ENCODE measurements at places on chromosomes 6 and 20.

GRCh38 chr20:61845233-61845671 lies 220.4 kb downstream of the TAF4 start:
- DNase-seq = no peak

DNA sequence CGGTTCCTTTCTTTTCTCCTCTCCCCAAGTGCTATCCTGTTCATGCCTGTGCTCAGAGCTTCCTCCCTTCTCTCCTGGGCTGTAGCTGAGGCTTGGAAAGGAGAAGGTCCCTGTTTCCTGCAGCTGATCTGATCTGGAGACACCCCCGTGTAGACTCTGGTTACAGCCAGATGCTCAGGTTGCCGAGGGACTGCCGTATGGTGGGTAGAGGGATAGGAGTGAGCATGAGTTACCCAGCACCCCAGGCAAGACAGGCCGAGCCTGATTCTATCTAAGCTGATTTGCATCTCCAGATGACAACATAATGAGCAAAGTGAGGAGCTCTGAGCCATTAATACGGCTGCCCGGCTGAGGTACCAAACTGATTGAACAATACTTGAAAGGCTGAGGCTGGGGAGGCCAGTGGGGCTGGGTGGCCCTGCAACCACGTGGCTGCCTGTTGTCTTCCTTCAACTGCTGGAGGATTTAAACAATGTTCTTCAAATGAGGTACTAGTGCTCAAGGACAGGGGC lies 91.8 kb downstream of the ASXL1 start:
- peak; percentile 91 for DNase-seq

DNA sequence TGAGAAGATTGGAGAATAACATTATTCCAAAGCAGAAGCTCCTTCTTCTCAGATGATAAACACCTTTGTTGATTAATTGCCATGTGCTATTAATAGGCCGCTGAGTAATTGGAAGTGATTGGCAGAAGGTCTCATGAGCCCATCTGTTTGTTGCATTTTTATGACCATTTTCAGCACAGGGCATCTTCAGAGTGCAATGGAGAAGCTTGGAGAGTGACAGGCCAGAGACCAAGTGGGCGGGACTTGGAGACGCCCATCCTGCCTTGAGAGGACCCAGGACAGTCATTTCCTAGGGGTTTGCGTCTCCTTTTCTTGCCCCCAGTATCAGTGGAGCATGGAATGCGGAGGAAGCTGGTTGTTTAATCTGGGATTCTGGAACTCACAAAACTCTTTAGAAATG lies 89.5 kb downstream of the CDH4 start:
- no peak for DNase-seq

GRCh38 chr6:69129046-69129445 lies 494.0 kb downstream of the ADGRB3 start:
- no peak for DNase-seq

DNA sequence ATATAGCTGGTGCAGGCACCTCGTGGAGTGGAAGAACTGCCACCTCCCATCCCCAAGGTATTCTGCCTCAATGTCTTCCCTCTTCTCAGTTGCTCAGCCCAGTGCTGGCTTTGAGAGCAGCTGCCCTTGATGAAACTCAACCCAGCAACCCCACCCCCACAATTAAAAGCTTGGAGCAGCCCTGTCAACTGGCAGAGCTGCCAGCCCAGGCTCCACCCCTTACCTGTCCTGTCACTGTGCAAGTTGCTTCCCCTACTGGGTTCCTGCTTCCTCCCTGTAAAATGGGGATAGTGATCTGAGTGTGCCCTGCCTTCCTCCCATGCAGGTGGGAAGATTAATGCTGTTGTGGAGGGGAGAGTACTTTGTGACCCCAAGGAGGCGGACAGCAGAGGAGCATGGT lies 4.5 kb downstream of the TMEM63B start:
- no peak for DNase-seq

GRCh38 chr6:138455746-138456400 lies 43.4 kb downstream of the NHSL1 start:
- no peak for DNase-seq

- DNase-seq = no peak
These were observed 44.9 kb upstream of the FAM83B start for GRCh38 chr6:54801669-54802068.

- DNase-seq = no peak
These were observed 304.0 kb upstream of the CDYL start for GRCh38 chr6:4472222-4472621.

DNA sequence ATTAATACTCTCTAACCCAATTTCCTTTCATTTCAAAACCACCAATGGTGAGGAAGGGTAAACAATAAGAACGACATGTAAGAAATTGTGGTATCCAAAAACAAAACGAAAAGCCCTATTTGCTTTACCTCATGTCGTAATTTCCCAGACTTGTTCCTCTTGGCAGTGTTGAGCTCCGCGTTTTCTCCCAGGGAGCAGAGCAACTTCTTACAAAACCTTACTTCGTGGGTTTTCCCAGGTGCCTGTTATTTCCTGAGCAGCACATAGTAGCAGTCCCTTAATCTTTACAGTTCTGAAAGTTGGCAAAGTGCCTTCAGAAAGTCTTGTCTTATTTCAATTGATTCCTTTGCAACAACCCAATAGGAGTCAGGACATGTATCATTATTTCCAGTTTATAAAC lies 207.9 kb upstream of the MARCKS start:
- no peak for DNase-seq

GRCh38 chr6:110548110-110548847 lies 71.9 kb upstream of the SLC22A16 start:
- DNase-seq = no peak

- DNase-seq = no peak
These were observed 13.1 kb upstream of the ZSCAN9 start for GRCh38 chr6:28211840-28212509.

DNA sequence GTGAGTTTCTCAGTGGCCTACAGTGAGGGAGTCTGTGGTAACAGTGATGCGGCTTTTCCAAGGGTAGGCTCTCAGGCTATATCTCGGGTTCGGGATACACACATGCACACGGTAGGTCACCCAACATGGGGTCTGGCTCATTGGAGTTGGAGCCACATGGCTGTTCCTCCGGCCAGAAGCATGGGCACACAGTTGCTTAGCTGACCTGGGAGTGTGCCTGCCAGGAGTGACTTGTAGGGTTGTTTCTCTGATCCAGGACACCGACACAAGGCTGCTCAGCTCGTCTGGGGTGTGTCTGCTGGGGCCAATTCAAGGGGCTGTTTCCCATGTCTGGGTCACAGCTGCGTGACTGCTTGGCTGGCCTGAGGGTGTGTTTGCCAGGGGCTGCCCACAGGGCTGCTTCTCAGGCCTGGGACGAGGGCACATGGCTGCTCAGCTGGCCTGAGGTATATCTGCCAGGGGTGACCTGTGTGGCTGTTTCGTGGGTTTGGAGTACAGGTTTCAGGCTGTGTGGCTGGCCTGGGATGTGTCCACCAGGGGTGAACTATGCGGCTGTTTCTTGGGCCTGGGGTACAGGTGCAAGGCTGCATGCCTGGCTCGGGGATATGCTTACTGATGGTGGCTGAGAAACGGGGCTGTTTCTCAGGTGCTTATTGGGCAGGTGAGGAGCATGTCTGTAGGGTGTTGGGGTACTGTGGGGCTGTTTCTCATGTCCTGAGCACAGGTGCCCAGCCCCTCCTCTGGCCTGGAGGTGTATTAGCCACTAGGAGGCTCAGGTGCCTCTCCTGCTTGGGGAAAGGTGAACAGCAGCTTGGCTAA lies 15.2 kb downstream of the KIF25 start:
- DNase-seq = no peak

DNA sequence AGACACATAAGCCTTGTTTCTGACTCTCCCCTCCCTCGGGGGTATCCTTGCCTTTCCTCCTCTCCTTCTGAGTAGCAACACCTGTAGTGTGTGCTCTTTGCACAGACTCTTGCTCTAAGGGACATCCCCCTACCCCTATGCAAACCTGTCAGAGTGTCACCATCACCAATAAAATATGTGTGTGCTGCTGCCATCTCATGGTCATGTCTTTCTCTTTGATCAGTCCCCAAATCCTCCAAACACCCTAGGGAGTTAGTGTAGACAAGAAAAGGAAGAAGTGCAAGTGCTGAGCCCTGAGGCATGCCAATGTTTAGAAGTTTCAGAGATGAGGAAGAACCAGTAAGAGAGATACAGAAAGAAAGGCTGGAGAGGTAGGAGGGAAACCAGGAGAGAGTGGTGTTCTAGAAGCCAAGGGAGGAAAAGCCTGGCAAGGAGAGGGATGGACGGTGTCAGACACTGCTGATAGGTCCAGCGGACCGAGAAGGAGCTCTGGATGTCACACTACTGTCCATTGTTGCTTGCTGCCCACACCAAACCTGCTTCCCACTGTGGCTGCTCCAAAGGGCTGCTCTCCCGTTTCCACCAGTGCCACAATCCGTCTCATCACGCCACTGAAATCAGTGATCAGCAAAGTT lies 16.4 kb downstream of the TRMT6 start:
- peak; percentile 48 for DNase-seq

DNA sequence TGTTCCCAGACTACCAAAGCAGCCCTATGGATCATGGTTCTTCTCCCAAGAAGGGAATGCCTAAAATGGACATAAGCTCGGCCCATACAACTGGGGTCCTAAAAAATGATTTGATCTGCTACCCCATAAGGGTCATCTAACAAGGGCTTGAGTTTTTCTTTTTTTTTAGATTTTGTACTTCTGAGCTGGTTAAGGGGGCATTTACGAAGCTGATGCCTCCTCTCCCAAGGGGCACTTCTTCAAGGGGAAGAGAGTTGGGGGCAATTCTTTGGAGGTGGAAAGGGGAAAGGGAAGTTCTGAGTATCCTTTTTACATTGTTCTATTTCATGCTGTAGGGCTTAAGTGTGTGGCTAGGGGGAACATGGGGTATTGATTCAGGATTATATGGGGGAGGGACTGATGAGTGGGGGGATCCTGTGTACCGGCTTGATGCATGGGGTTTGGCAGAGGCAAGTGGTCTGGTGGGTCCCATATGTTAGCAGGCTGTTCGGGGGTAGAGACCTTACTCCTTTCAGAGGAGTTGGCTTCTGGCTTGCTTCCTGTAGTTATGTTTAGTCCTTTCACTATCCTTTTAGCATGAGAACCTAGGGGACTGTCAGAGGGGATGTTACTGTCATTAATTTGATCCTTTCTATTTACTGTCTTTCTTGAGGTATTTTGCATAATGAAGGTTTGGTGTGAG lies 8.1 kb upstream of the ZNFX1 start:
- DNase-seq = no peak

GRCh38 chr6:15413466-15414234 lies 167.8 kb downstream of the JARID2 start:
- no peak for DNase-seq

GRCh38 chr20:50285376-50286173 lies 94.9 kb downstream of the CEBPB start:
- DNase-seq = peak; percentile 64

DNA sequence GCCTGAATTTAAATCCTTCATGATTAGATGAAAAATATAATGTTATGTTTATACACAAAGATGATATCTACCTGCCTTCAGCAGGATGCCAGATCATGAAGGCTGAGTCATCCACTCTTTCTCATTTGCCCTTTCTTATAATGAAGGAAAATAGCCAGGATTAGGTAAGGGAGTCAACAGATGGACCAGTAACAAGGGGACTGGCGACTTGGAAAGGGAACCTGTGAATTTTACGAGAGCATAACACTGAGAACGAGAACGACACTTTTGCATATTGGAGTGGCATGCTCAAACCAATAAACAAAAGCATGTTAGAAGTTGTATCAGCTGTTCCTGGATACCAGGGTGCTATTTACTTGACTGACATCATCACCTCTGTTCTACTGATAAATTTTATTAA lies 154.0 kb downstream of the LAMP5 start:
- DNase-seq = no peak

DNA sequence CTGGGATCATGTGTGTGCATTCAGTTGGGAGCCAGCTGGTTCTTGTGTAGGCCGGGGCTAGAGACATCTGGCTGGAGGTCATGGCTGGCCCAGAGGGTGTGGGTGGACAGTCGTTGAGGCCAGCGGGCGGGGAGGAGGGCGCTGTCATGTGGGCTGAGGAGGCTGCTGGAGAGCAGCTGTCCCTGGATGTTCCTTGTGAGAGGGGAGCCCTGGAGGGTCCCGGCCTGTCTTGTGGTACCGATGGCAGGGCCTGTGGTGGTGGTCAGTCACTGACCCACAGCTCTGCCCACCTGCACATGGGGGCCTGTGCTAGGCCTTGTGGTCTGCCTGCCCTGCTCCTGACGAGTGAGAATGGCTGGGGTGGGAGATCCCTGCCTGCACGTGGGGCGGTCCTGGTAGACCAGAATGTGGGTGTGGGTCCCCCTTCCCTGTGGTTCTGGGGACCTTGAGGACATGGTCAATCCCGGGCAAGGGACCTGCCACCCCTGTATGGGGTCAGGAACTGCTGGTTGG lies 1.9 kb upstream of the C20orf204 start:
- no peak for DNase-seq

DNA sequence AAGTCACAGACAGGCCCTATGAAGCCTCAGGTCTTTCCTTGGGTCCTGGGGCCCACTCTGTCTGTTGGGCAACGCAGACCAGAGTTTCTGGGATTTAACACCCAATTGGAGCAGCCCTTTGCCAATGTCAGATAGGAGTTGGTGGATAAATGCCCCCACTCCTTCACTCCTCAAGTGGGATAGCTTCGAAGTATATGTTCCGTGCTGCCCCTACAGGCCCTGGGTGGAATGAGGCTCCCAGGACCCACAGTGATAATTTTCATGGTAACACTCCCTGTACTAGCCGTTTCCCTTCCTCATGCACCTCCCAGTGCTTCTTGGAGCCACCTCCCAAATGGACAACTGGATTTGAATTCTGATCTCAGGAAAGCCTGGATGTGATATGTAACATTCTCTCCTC lies 145.4 kb downstream of the FOXA2 start:
- peak; percentile 9 for DNase-seq

- no peak for DNase-seq
These were observed 124.7 kb downstream of the IRF4 start for GRCh38 chr6:516213-516612.

DNA sequence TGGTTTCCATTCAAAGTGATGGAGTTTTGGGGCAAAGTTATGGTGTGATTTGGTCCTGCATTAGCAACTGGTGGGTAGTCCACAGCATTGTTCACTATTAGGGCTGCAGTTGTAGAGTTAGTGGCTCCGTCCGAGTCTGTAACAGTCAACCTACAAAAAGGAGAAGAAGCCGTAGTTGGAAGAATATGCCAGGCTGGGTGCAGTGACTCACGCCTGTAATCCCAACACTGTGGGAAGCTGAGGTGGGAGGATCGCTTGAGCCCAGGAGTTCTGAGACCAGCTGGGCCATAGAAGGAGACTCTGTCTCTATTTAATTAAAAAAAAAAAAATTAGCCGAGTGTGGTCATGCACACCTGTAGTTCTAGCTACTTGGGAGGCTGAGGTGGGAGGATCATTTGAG lies 69.5 kb downstream of the KIAA0319 start:
- no peak for DNase-seq

- no peak for DNase-seq
These were observed 86.1 kb upstream of the STMND1 start for GRCh38 chr6:17015551-17016381.

GRCh38 chr6:21523652-21524051 lies 69.9 kb upstream of the SOX4 start:
- DNase-seq = no peak

Measured in SK-N-SH (cell line).